Ureter (tissue), 1 donor: ENCODE measurements at places on chromosomes 1 and 21. TPM values are rescaled to one million over a fixed set of nuclear protein-coding genes. Genes with fewer than 3 reads are reported as not detected.

DNA sequence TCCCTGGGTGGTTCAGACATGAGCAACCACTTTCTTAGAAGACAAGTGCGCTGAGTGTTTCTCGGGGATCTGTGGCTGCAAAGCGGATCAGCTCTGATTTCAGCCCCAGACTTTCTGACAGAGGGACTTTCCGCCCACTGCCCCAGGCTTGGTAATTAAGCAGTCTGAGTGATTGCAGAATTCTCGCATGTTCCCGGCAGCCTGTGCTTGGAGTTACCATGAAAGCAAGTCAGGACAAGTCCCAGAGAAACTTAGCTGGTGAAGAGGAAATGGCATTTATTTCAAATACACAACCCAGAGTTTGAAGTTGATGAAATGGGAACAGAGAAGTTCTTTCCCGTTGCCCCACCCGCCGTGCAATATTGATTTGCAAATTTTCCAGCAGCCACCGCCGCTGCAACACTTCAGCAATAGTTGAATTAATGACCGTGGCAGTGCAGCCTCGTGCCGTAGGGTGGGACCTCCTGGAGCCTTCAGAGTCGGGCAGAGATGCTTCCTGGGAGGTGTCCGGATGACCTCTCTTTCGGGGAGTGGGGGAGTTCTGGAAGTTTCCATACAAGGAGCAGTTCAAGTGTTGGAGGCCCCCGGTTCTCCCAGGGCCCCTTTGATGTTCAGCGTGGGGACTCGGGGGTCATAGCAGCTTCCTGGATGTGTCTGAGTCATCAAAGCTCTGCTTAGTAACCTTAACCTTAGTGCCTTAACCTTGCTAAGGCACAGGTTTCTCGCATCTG, 134.7 kb downstream of the KAZN start:
- peak; percentile 48 for DNase-seq

DNA sequence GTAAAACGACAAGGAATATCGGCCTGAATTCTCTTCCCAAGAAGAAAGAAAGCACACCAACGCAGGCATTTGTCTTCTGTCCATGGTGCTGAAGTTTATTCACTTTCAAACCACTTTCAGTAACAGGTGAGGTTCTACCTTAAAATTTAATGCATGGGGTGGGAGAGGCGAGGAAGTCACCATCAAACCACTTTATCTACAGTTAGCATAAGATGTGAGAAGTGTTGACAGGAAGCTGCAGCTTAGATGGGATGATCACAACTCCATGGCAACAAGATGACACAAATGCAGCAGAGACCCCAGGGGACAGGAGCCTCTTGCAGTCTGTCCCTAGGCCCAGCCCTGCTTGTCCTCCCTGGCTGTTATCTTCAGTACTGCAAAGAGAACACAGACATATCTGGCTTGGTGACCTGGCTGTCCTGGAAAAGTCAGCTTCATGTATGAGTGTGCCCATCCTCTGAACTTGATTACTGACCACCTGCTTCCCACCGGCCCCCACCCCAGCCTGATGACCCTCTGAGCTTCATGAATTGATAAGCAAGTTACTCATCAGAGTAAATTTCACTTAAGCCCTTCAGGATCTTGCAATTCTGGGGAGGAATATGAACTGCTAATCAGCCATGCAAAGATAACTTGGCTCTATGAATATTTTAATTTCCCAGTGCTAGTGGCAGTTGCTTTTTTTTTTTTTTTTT, 1.8 kb downstream of the NPPA start:
- no peak for DNase-seq

GRCh38 chr1:39105061-39105840, 79.1 kb downstream of the NDUFS5 start:
- peak; percentile 72 for DNase-seq

GRCh38 chr21:14957836-14958235, 107.0 kb downstream of the NRIP1 start:
- no peak for DNase-seq

- no peak for DNase-seq
Measured at GRCh38 chr1:43383449-43383848, 6.2 kb downstream of the MED8 start.

The IGSF5 gene
- total RNA-seq: 2.0 TPM

The GIPC2 gene
- total RNA-seq: 3.1 TPM
